ENCODE measurements at places on chromosomes 1 and 21. TPM values are rescaled to one million over a fixed set of nuclear protein-coding genes. Genes with fewer than 3 reads are reported as not detected.

The ZMYM4 gene
- total RNA-seq: 13.6 TPM

The GFI1 gene
- total RNA-seq: 0.26 TPM

The DYNLT5 gene
- not detected for total RNA-seq

The PTGER3 gene
- 0.01 TPM for total RNA-seq

The FCRLA gene
- total RNA-seq: 0.03 TPM

The OR2AK2 gene
- not detected for total RNA-seq

The PLA2G2C gene
- total RNA-seq: not detected

The CHIT1 gene
- total RNA-seq: not detected

The OR2T29 gene
- total RNA-seq: not detected

The PCP4 gene
- total RNA-seq: not detected

The FMO2 gene
- total RNA-seq: not detected

The PGBD5 gene
- total RNA-seq: 0.82 TPM

The OR10R2 gene
- not detected for total RNA-seq

The PPOX gene
- 15.2 TPM for total RNA-seq

The ADAMTS5 gene
- total RNA-seq: not detected

The YIPF1 gene
- total RNA-seq: 14.2 TPM

The ADGRL2 gene
- total RNA-seq: 12.2 TPM

The GJB3 gene
- 8.0 TPM for total RNA-seq

The TSTD1 gene
- 0.25 TPM for total RNA-seq

The USF1 gene
- 51.2 TPM for total RNA-seq

The KRTAP19-5 gene
- not detected for total RNA-seq

The UAP1 gene
- total RNA-seq: 30.9 TPM

The TMEM82 gene
- not detected for total RNA-seq

The MAST2 gene
- 23.2 TPM for total RNA-seq

The MCOLN3 gene
- total RNA-seq: 3.6 TPM

The PLPPR5 gene
- not detected for total RNA-seq

The CTSE gene
- not detected for total RNA-seq

The DESI2 gene
- total RNA-seq: 30.5 TPM

The UBE2U gene
- total RNA-seq: not detected

The RGS18 gene
- total RNA-seq: not detected

The TSPAN2 gene
- 1.2 TPM for total RNA-seq

The HSD11B1 gene
- not detected for total RNA-seq

The UBL4B gene
- total RNA-seq: not detected

The OR2L5 gene
- total RNA-seq: not detected

The SAMD11 gene
- total RNA-seq: 14.4 TPM

The SPRR1A gene
- not detected for total RNA-seq

The SYCP1 gene
- not detected for total RNA-seq

The F3 gene
- total RNA-seq: 3.3 TPM
